ENCODE measurements at places on chromosomes 6 and 20.

- DNase-seq, result peak; percentile 10
Observed at GRCh38 chr6:138593124-138593877, 94.0 kb upstream of the NHSL1 start.

DNA sequence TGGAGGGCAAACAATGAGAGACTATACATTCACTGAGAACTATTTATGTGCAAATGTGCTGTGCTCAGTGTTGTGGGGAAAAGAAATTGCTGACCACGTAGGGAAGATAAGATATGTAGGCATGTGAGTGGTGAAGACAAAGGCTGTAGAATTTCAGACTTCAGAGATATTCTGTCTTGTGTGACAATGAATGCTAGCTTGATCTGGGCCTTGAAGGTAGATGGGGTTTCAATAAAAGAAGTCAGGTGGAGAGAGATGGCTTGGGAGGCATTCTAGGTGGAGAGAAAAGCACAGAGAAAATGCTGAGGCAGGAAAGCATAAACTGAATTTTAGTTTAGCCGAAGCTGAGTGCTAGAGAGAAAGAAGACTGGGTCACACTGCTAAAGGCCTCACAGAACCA is 56.8 kb upstream of the EEF1A1 start:
- DNase-seq, result no peak

- no peak for DNase-seq
Observed at GRCh38 chr6:38508894-38509293, 130.8 kb downstream of the BTBD9 start.

DNA sequence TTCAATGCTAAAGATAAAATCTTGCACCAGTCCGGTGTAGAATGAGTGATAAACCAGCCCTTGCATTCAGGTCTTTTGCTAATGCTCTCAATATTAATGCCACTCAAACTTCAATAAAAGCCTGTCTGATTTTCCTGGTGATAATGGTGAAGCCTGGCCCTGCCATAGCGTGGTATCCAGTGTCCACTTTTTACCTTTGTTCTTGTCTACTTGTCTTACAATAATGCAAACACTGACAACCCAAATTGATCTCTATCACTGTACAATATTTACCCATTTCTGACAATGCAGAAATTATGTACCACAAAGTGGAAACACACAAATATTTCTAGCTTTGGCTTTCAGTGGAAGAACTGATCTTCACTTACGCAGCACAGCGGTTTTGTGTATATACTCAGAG is 189.1 kb downstream of the ZDHHC14 start:
- DNase-seq, result no peak

DNA sequence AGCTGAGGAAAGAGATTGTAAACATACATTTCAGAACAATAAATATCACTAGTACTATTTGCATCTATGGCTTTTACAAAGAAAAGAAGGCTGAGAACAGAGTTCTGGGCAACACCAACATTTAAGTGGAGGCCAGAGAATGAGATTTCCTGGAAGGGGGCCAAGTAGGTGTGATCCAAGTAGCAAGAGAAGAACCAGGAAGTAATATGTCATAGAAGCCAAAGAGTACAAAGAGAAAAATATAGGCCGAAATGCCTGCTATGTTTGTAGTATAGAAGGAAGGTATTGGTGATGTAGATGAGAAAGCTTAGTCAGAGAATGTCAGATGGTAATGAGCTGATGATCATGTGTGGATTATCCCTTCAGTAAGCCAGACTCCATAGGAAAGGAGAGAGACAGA is 94.5 kb downstream of the PERP start:
- DNase-seq, result no peak

GRCh38 chr20:1964659-1965405 is 29.0 kb downstream of the PDYN start:
- DNase-seq, result no peak

DNA sequence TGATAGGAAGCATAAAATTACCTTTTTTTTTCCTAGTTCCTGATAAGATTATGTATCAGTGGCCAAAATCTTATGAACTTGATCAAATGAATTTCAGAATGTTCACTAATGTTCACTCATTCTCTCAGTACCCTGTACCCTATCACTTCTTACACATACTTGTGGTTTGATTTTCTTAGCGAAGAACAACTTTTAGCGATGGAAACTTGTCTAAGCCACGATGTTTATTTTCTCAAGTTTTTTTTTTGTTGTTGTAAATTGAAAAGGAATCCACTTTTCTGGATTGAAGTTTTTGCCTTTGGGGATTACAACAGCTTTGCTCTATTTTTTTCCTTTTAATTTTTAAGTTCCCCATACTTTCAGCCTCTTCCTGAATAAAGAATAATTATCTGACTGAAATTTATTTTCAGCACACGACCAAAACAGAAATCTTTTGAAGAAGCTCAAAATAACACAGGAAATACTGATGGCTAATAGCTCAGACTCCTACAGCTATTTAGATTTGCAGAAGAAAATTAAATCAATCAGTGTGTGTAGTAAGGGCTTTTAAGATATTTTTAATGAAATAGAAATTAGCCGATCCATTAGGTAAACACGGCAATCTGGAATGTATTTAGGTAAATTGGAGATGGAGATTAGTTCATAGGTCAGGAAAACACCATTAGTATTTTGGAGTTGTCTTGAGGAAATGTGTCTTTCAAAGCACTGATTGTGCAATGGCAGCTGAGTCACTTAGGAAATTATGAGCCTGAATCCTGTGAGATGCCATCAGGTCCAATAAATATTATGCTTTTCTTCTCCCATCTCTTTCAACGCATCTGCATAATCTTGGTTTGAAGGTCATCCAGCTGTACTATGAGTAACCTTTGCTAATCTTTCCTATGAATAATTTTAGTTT is 217.5 kb downstream of the GJA1 start:
- DNase-seq, result no peak

DNA sequence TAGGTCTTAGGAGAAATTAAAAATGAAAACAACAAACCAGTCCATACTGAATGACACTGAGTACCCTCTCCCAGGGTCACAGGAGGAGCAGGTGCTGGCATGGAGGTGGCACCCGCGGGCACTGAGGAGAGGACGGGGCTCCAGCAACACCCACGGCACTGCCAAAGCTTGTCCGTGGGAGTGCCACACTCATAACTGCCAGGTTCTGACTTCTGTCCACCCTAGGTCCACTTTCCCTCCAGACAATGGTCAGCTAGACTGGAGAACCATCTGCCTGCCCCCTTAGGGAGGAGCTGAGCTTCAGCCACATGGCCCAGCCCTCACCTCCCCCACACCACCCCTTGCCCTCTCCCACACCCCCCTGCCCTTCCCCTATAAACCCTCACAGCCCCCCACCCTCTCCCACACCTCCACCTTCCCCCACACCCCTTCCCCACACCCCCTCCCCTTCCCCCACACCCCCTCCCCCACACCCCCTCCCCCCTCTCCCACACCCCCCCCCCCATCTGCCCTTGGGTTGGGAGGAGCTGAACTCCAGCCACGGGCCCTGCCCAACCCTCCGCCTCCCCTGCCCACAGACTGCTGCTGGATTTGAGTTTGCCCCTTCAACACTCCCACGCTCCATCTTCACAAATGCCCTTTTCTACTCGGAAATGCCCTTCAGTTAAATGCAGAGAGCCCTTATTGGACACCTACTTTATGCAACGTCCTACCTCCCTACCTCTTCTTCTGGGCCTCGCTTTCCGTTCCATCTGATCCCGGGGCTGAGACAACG is 129.6 kb downstream of the TAF4 start:
- DNase-seq, result no peak

GRCh38 chr6:128638817-128639216 is 118.4 kb upstream of the PTPRK start:
- no peak for DNase-seq

GRCh38 chr20:19482726-19483125 is 270.3 kb downstream of the SLC24A3 start:
- DNase-seq, result no peak

DNA sequence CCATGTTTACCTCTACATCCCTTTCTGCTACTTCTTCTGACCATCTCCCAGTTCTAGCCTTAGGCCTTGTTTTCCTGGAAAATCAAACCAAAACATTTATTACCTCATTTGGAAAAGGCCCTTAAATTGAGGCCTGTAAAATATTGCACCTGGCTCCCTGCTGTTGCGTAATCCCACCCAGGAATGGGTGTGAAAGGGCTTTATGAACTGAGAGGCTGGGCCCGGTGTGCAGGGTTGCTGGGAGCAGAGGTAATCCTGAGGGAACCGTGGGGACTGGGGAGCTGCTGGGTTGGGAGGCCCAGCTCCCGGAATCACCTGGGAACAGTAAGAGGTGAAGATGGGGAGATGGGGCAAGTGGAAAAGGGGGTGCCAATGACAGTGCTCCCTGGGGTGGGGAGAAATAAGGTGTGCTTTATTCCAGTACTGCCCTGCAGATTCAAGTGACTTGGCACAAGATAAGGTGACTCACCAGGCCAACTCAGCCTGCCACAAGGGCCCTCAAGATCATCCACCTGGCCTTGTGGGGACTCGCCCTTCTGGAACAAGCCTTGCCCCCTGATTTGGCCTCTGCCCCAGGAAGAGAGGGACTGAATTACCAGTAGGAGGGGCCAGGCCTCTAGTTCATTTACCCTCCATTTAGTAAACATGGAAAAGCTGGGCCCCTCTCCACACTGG is 44.2 kb downstream of the KCNK5 start:
- DNase-seq, result no peak

GRCh38 chr20:39954621-39955020 is 734.4 kb downstream of the MAFB start:
- no peak for DNase-seq

- DNase-seq, result no peak
Observed at GRCh38 chr6:20409427-20409971, 7.8 kb downstream of the E2F3 start.

All from activated CD4-positive, alpha-beta T cell treated with anti-CD3 and anti-CD28 coated beads, Interleukin-2, amount 50 U/mL, for 4 hours (primary cell).